Adrenal gland (tissue), 19 donors: ENCODE measurements at places on chromosomes 5 and 9. TPM values are rescaled to one million over a fixed set of nuclear protein-coding genes. Genes with fewer than 3 reads are reported as not detected.

- DNase-seq: no peak
- H3K4me3 ChIP-seq: no peak overlapping the region
- peaks cover 18% of the 10 kb centered on the region for H3K4me1 ChIP-seq
- no peak overlapping the region for H3K27ac ChIP-seq
- no peaks in the 10 kb centered on the region for H3K36me3 ChIP-seq
- no peaks in the 10 kb centered on the region for H3K27me3 ChIP-seq
These were observed 395.8 kb downstream of the KDM4C start for GRCh38 chr9:7153566-7153965.

DNA sequence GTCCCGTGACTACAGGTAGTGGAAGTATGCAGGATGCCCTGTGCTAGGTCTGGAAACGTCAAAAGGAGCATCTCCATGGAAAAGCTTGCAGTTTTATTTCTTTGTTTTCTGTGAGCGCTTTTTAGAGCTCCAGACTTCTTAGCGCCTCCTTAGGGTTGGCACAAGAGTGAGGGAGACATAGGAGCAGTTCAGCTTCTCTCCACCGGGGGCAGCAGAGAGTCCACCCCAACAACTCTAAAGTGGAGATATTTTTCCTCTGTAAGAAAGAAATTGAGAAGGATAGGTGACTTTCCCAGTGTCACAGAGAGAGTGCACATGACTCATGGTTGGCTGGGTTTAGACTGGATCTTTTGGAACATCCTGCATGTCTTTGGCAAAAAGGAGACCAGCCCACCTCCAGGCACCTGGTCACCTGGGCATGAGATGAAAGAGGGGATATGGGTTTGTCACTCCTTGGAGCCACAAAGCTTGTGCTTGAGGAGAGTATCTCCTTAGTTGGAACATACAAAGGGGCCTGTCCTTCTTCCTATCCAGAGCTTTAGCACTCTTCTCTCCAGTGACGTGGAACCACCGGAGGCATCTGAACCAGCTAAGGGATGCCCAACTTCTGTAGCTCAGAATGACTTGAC is 637.7 kb downstream of the SEMA5A start:
- peak; percentile 16 for DNase-seq
- no peaks in the 10 kb centered on the region for H3K27me3 ChIP-seq
- H3K4me3 ChIP-seq: no peak overlapping the region
- no peaks in the 10 kb centered on the region for H3K4me1 ChIP-seq

DNA sequence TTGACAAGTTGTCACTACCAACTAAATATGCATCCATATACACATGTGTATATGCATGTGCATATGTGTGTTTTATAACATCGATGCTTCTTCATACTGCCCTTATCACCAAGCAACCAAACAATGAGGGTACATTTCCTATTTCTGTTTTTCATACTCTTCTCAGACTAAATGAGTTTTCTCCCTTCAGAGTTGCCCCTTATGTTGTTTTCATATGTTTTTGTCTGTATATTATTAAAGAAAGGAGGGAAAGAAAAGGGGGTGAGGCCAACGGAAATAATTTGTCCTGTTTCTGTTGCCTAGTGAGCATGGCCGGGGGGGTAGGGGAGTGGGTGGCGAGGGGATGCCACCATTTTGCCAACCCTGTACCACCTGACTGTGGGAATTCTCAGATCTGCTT is 28.8 kb upstream of the NFIB start:
- no peaks in the 10 kb centered on the region for H3K4me1 ChIP-seq
- H3K36me3 ChIP-seq: no peaks in the 10 kb centered on the region
- no peak overlapping the region for H3K4me3 ChIP-seq
- H3K27me3 ChIP-seq: peaks cover 39% of the 10 kb centered on the region

DNA sequence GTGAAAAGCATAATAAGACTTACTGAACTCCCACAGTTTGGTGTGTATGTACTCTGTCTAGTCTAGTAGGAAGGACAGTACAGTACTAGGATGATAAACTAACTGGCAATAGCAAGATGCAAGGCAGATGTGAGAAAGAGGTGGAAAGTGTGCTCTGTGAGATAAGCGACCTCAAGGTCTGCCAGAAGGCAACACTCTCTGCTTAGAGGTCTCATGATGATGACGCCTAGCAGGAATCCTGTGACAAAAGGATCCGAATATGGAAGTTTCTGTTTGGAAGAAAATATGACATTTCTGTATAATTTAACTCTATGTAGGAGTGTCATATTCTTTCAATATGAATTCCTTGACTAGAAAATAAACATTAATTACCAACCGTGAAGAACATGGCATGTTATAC is 112.2 kb downstream of the PLPPR1 start:
- no peak overlapping the region for H3K4me3 ChIP-seq
- H3K36me3 ChIP-seq: no peaks in the 10 kb centered on the region
- no peaks in the 10 kb centered on the region for H3K27me3 ChIP-seq
- no peak overlapping the region for H3K27ac ChIP-seq
- no peak for DNase-seq

DNA sequence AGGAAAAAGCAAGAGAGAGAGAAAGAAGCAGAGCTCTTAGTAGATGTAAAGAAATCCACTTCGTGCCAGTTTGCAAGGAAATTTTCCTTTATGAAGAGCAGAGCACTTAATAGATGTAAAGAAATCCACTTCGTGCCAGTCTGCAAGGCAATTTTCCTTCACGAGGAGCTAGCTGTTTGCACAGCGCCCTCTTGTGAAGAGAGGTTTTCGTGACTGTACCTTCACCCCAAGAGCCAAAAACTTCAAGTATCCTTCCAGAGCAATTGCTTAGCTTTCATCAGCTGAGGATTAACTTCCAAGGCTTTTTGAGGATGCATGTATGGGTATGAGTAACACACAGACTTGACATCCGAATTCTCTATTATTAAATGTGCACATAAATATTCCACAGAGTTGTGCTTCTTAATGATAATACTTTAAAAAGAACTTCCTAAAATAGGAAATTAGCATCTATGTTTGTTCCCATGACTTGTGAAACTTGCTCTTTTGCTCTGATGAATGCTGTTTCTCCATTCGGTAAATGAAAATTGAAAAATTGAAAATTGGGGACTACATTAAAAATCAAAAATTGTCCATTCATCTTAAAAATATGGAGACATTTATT is 525.6 kb downstream of the PDE4D start:
- H3K27ac ChIP-seq: no peak overlapping the region
- no peaks in the 10 kb centered on the region for H3K4me1 ChIP-seq
- H3K27me3 ChIP-seq: no peaks in the 10 kb centered on the region
- H3K4me3 ChIP-seq: no peak overlapping the region
- H3K36me3 ChIP-seq: no peaks in the 10 kb centered on the region

- peaks cover 49% of the 10 kb centered on the region for H3K4me1 ChIP-seq
- no peak overlapping the region for H3K4me3 ChIP-seq
- no peak overlapping the region for H3K27ac ChIP-seq
- H3K36me3 ChIP-seq: no peaks in the 10 kb centered on the region
These were observed 64.7 kb downstream of the UBE2R2 start for GRCh38 chr9:33881635-33882034.

- H3K4me1 ChIP-seq: peaks cover 90% of the 10 kb centered on the region
- H3K27ac ChIP-seq: peak overlapping the region; percentile 79
- DNase-seq: no peak
These were observed 44.7 kb upstream of the IL17B start for GRCh38 chr5:149423794-149424268.

GRCh38 chr5:143682929-143683386 is 129.0 kb upstream of the HMHB1 start:
- H3K27me3 ChIP-seq: no peaks in the 10 kb centered on the region
- H3K36me3 ChIP-seq: no peaks in the 10 kb centered on the region
- DNase-seq: no peak
- H3K4me3 ChIP-seq: no peak overlapping the region
- no peaks in the 10 kb centered on the region for H3K4me1 ChIP-seq

- no peak overlapping the region for H3K27ac ChIP-seq
- no peaks in the 10 kb centered on the region for H3K36me3 ChIP-seq
- H3K27me3 ChIP-seq: no peaks in the 10 kb centered on the region
- peak; percentile 50 for DNase-seq
- no peak overlapping the region for H3K4me3 ChIP-seq
These were observed 5.4 kb downstream of the MRPS27 start for GRCh38 chr5:72314571-72315172.

DNA sequence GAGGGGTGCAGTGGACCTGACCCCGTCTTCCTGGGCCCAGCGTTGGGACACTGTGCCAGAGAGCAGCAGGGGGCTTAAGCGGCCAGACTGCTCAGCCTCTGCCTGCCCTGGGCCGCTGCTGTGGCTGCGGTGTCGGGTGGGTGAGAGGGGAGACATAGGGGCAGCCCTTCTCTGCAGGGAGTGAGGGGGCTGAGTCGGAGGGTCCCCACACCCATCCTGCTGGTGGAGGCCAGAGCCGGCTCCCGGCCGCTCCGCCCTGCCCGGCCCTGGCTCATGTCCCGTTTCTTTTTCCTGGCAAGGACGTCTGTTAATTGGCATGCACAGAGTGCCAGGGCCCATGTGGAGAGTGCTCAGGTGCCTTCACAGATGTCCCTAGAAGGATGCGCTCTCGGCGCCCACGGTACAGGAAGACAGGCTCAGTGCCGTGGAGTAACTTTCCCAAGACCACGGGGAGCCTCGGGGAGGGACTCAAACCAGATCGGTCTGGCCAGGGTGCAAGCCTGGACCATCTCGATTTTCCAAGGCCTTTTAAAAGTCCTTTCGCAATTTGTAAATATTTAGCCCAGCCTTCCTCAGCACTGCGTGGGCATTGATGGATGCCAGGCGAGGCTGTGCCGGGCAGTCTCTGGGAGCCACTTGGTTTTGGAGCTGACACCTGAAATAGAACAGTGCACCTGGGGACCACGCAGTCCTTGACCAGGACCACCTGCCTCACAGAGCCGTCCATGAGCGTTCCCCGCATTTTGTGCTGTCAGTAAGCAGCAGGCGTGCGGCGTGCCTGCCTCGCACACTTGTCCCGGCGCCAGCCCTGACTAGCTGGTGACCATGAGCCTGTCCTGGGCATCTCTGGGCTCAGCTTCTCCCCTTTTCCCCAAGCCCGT is 60.9 kb downstream of the RXRA start:
- H3K4me3 ChIP-seq: no peak overlapping the region
- no peaks in the 10 kb centered on the region for H3K27me3 ChIP-seq
- peak; percentile 84 for DNase-seq
- H3K36me3 ChIP-seq: no peaks in the 10 kb centered on the region

- no peak overlapping the region for H3K4me3 ChIP-seq
- DNase-seq: no peak
- no peak overlapping the region for H3K27ac ChIP-seq
- H3K4me1 ChIP-seq: no peaks in the 10 kb centered on the region
- H3K27me3 ChIP-seq: no peaks in the 10 kb centered on the region
These were observed 102.8 kb downstream of the SMIM15 start for GRCh38 chr5:61059499-61059898.

DNA sequence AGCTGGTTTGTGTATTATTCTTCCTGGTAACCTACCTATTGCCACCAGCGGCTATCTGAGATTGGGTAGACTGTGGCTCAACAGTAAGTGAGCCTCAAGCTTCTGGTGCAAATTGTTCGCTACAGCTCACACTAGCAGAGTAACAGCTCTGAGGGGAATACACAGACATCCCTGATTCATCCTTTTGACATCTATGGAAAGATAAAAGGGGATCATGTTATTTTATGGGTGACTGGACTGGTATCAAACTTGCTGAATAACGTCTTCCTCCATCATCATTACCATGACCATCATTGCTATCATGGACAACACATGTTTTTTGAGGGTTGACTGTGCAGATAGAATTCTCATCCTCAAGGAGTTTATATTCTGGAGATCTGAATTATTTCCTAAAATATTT is 129.6 kb downstream of the PIK3R1 start:
- H3K4me1 ChIP-seq: peaks cover 6% of the 10 kb centered on the region
- H3K27me3 ChIP-seq: no peaks in the 10 kb centered on the region
- H3K27ac ChIP-seq: no peak overlapping the region
- H3K36me3 ChIP-seq: no peaks in the 10 kb centered on the region
- H3K4me3 ChIP-seq: no peak overlapping the region

DNA sequence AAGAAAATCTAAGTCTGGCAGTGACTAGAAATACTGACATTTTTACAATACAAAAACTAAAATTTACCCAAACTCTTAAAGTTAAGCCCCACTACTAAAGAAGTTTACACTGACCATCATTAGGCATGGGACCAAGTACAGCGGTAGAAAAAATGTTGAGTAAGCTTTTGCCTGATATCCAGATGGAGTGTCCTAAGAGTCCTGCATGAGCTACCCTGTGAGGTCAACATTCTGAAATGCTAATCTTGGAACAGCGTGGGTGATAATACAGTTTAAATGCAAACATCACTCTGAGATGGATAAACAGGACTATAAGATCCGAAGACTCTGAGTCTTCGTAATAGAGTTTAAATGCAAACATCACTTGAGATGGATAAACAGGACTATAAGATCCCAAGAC is 189.7 kb downstream of the DCP2 start:
- DNase-seq: no peak
- no peaks in the 10 kb centered on the region for H3K4me1 ChIP-seq
- H3K36me3 ChIP-seq: no peaks in the 10 kb centered on the region
- H3K27me3 ChIP-seq: no peaks in the 10 kb centered on the region
- H3K4me3 ChIP-seq: no peak overlapping the region

GRCh38 chr5:178429156-178429468 is 161.1 kb downstream of the COL23A1 start:
- H3K27me3 ChIP-seq: no peaks in the 10 kb centered on the region
- H3K36me3 ChIP-seq: no peaks in the 10 kb centered on the region
- H3K4me3 ChIP-seq: no peak overlapping the region
- H3K27ac ChIP-seq: peak overlapping the region; percentile 8

DNA sequence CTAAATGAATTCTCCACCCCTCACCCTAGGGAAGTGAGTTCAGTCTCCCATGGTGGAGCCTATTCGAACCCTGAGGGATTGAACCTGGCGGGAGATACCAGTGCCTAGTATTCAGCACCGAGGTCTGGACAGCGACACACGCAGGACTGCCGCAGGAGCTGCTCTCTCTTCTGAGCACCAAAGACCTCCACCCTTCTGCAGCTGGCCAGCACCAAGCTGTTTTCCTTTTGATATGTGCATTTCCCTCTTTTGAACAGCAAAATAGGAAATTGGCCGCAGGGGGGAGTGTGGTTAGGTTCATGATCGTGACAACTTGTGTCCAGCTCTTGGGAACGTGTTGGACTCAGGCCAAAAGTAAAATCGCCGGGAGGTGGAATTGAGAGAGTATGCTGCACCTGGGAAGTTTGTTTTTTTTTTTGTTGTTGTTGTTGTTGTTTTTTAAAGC is 1.2 kb upstream of the PCSK1 start:
- H3K4me3 ChIP-seq: no peak overlapping the region
- H3K27me3 ChIP-seq: peaks cover 44% of the 10 kb centered on the region
- no peaks in the 10 kb centered on the region for H3K36me3 ChIP-seq
- H3K27ac ChIP-seq: no peak overlapping the region

- H3K4me1 ChIP-seq: no peaks in the 10 kb centered on the region
- no peaks in the 10 kb centered on the region for H3K36me3 ChIP-seq
- no peaks in the 10 kb centered on the region for H3K27me3 ChIP-seq
- DNase-seq: no peak
- H3K4me3 ChIP-seq: no peak overlapping the region
These were observed 564.0 kb upstream of the ACO1 start for GRCh38 chr9:31820426-31820825.

- no peak for DNase-seq
- no peaks in the 10 kb centered on the region for H3K27me3 ChIP-seq
- no peaks in the 10 kb centered on the region for H3K36me3 ChIP-seq
- no peaks in the 10 kb centered on the region for H3K4me1 ChIP-seq
These were observed 49.1 kb downstream of the PRKACG start for GRCh38 chr9:68964765-68965164.

The BHMT2 gene
- 34.3 TPM for total RNA-seq

The LCP2 gene
- 12.7 TPM for total RNA-seq

The ST8SIA4 gene
- total RNA-seq: 7.8 TPM

The SV2C gene
- total RNA-seq: 0.03 TPM

The TIMD4 gene
- total RNA-seq: not detected

The SOX30 gene
- 0.43 TPM for total RNA-seq

The ADRA1B gene
- 12.1 TPM for total RNA-seq

The PCDHGA1 gene
- 0.15 TPM for total RNA-seq

The SPINK13 gene
- 1.4 TPM for total RNA-seq
